ENCODE measurements at places on chromosomes 11 and 22. TPM values are rescaled to one million over a fixed set of nuclear protein-coding genes. Genes with fewer than 3 reads are reported as not detected.

DNA sequence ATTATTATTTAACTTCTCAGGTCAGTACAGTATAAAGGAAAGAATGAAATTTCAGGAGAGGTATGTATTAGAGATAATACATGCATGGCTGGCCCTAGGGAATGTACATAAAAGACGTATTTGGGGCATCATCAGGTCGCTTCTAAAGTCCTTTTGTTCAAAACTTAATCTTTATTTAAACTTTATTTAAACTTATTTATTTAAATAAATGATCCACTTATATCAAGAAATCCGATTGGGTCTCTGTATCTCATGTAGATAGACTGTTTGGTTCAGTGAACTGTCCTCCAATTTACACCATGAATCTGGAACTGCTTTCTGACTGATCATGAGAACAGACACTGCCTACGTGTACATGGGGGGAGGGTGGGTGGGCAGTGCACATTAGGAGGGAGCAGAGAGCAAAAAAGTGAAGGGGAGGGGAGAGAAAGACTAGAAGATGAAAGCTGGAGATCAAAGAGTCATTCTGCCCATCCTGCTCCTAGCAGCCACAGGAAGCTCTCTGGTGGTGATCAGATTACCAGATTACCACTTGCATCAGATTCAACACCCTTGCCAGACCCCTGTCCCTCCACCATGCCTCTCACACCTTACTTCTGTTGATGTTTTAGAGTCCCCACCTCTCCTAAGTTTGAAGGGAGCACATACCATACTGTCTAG lies 92.1 kb upstream of the MTMR2 start:
- no peak overlapping the region for H3K4me3 ChIP-seq
- H3K27ac ChIP-seq: peak overlapping the region; percentile 82
- peaks cover 37% of the 10 kb centered on the region for H3K4me1 ChIP-seq
- no peaks in the 10 kb centered on the region for H3K36me3 ChIP-seq
- H3K27me3 ChIP-seq: no peaks in the 10 kb centered on the region

GRCh38 chr22:47996446-47996857 lies 1234.0 kb downstream of the TBC1D22A start:
- no peak overlapping the region for H3K27ac ChIP-seq
- no peaks in the 10 kb centered on the region for H3K27me3 ChIP-seq
- H3K4me3 ChIP-seq: no peak overlapping the region
- H3K4me1 ChIP-seq: no peaks in the 10 kb centered on the region
- DNase-seq: no peak
- H3K36me3 ChIP-seq: no peaks in the 10 kb centered on the region

DNA sequence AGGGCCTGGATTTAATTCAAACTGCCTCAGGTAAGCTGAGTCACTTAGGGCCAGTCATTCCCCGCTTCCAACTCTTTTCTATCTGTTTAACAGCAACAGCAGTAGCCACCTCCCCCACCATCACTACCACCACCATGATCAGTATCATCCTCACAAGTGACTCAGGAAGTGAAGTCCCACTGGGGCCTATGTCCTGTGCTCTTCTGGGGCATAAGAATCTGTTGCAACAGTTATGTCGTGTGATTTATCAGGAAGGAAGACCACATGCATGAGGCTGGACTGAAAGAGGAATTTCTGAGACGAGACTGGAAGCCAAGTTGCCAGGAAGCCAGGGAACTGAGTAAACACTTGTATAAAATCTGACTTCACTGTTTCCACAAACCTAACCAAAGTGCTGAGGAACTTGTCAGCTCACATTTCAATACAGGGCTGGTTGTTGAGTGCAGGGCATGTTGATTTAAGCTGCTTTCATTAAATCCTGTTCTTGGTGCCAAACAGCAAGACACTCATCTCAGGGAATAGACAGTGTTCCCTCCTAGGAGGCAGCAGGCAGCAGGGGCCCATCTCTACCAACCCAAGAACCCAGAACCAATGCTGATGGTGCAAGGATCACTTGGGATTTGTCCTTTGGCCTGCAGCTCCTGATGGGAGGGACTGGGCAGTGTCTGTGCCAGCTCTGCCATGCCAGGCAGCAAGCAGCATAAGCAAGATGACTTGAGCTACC lies 226.7 kb upstream of the NARS2 start:
- H3K4me1 ChIP-seq: no peaks in the 10 kb centered on the region
- no peaks in the 10 kb centered on the region for H3K27me3 ChIP-seq
- no peaks in the 10 kb centered on the region for H3K36me3 ChIP-seq
- no peak overlapping the region for H3K27ac ChIP-seq
- DNase-seq: no peak
- H3K4me3 ChIP-seq: no peak overlapping the region

DNA sequence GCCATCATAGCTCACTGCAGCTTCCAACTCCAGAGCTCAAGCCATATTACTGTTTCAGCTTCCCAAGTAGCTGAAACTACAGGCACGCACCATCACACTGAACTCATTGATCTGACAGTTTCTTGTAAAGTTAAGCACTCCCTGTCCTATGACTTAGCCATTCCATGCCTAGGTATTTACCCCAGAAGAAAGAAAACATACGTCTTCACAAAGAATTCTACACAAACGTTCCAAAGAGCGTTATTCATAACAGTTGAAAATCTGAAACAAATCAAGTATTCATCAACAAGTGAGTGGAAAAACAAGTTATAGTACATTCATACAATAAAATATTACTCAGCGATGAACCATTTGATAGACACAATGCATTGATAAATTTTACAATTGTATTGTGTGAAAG lies 7.8 kb upstream of the NLRP10 start:
- H3K4me1 ChIP-seq: no peaks in the 10 kb centered on the region
- H3K27me3 ChIP-seq: no peaks in the 10 kb centered on the region
- H3K36me3 ChIP-seq: no peaks in the 10 kb centered on the region
- no peak for DNase-seq

DNA sequence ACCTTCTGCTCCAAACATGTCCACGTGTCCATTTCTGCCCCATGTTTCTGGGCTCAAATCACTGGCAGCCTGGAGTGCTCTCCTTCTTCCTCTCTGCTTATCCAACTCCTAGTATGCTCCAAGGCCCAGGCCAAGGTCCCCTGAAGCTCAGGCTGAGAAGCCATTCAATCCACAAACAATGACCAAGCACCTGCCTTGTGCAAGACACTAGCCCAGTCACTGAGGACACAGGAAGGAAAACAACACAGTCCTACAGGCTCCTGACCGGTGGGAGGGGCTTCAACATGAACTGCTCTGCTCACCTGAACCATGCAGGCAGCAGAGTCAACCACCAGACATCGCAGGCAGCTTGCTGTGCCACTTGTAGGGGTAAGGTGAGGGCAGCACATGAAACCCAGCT lies 93.6 kb downstream of the RPL27A start:
- H3K27me3 ChIP-seq: no peaks in the 10 kb centered on the region
- no peaks in the 10 kb centered on the region for H3K36me3 ChIP-seq
- no peak overlapping the region for H3K4me3 ChIP-seq
- no peaks in the 10 kb centered on the region for H3K4me1 ChIP-seq
- no peak overlapping the region for H3K27ac ChIP-seq
- DNase-seq: no peak

GRCh38 chr11:78381865-78382264 lies 35.8 kb downstream of the GAB2 start:
- no peak for DNase-seq
- H3K4me3 ChIP-seq: no peak overlapping the region
- H3K27ac ChIP-seq: no peak overlapping the region
- no peaks in the 10 kb centered on the region for H3K36me3 ChIP-seq
- H3K27me3 ChIP-seq: no peaks in the 10 kb centered on the region

Gene OR5P2
- total RNA-seq: not detected

GRCh38 chr11:96254087-96254486 lies 88.9 kb downstream of the MAML2 start:
- H3K36me3 ChIP-seq: no peaks in the 10 kb centered on the region
- H3K27me3 ChIP-seq: no peaks in the 10 kb centered on the region
- peaks cover 47% of the 10 kb centered on the region for H3K4me1 ChIP-seq
- peak overlapping the region; percentile 26 for H3K27ac ChIP-seq
- DNase-seq: peak; percentile 26

Gene TMPRSS13
- 1.4 TPM for total RNA-seq

GRCh38 chr11:91272089-91272488 lies 952.5 kb upstream of the FAT3 start:
- H3K27me3 ChIP-seq: no peaks in the 10 kb centered on the region
- H3K4me3 ChIP-seq: no peak overlapping the region
- no peaks in the 10 kb centered on the region for H3K36me3 ChIP-seq
- no peak overlapping the region for H3K27ac ChIP-seq

Gene APOL4
- not detected for total RNA-seq

Gene DDTL
- 3.8 TPM for total RNA-seq

Gene ZNF214
- not detected for total RNA-seq

GRCh38 chr22:46545086-46545792 lies 7.8 kb upstream of the CELSR1 start:
- H3K27me3 ChIP-seq: peaks cover 16% of the 10 kb centered on the region
- H3K27ac ChIP-seq: no peak overlapping the region
- H3K36me3 ChIP-seq: no peaks in the 10 kb centered on the region
- H3K4me1 ChIP-seq: no peaks in the 10 kb centered on the region
- H3K4me3 ChIP-seq: no peak overlapping the region

Gene ANGPTL5
- not detected for total RNA-seq

DNA sequence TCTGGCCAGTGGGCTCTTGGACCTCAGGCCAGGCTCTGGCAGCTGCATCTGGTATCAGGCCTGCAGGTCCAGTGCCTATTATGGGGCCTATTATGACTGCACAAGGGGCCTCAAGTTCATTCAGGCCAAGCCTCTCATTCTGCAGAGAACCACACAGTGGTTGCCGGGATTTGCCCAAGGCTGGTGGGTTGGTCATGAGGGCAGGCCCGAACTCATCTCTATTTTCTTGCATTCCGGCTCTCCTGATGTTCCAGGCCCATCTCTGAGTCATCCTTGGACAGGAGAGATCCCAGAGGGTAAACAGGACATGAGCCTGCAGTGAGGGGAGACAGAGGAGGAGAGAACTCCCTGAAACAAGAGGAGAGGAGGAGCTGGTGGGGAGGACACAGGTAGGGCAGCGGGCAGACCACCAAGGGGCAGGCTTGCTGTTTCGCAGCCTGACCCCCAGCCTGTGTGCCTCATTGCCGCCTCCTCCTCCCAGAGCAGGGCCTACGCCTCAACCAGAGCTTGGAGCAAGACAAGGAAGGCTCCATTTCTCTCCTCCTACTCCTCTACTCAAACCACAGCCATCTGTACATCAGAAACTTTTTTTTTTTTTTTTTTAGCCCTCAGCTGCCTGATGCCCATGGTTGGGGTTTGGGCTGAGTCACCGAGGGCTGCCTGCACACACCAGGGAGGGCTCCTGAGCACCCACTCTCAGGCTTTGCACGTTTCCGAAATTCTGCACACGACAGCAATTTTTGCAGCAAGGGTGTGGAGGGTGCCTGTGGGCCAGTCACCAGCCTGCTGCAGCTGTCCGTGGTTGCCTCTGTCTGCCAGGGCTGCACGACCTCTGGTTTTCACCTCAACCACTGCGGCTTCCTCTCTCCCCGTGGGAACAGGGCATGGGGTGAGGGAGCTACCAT lies 12.7 kb upstream of the TREH start:
- no peaks in the 10 kb centered on the region for H3K27me3 ChIP-seq
- H3K36me3 ChIP-seq: no peaks in the 10 kb centered on the region
- H3K27ac ChIP-seq: peak overlapping the region; percentile 19
- peaks cover 82% of the 10 kb centered on the region for H3K4me1 ChIP-seq
- DNase-seq: peak; percentile 51

GRCh38 chr11:118921121-118921928 lies 4.4 kb downstream of the BCL9L start:
- peaks cover 31% of the 10 kb centered on the region for H3K36me3 ChIP-seq
- H3K4me3 ChIP-seq: peak overlapping the region; percentile 100
- peaks cover 78% of the 10 kb centered on the region for H3K4me1 ChIP-seq
- peak overlapping the region; percentile 80 for H3K27ac ChIP-seq
- H3K27me3 ChIP-seq: no peaks in the 10 kb centered on the region

DNA sequence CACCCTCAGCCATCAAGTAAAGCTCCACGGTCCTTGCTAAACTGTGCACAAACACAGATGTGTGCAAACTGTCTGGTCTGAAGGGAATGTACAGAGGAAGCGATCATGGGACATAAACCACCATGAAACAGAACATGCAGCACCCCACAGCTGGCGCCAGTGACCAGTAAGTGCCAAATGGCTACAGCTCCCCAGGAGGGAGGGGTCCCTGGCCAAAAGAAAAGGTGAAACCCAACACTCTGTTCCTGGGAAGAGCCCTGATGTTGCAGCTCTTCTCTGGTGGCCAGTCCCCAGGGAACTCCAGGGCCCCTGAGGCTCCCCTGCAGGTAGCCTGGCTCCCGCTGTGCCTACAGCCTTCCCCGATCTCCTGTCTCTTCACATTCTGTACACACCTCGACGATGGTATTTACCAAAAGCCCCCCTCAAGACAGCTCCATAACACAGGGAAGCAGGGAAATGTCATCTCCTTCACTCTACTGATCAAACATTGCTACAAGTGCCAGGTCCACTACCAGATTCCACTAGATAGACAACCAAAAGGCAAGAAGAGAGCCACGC lies 2.9 kb downstream of the DGCR6L start:
- peaks cover 18% of the 10 kb centered on the region for H3K36me3 ChIP-seq
- no peak overlapping the region for H3K27ac ChIP-seq
- DNase-seq: no peak
- H3K27me3 ChIP-seq: no peaks in the 10 kb centered on the region
- H3K4me1 ChIP-seq: peaks cover 48% of the 10 kb centered on the region

Gene OR4A16
- total RNA-seq: not detected

DNA sequence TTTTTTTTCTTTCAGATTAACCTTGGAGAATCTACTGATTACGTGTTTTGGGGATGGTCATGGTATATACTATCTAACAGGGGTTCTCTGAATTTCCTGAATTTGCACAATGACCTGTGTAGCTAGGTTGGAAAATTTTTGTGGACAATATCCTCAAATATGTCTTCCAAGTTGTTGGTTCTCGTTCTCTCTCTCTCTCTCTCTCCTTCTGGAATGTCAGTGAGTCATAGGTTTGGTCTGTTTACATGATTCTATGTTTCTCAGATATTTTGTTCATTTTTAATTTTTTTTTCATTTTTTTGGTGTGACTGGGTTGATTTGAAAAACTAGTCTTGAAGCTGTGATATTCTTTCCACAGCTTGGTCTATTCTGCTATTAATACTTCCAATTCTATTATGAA lies 604.0 kb upstream of the ANO3 start:
- H3K36me3 ChIP-seq: no peaks in the 10 kb centered on the region
- no peaks in the 10 kb centered on the region for H3K4me1 ChIP-seq
- H3K4me3 ChIP-seq: no peak overlapping the region
- DNase-seq: no peak

Gene OR56A1
- not detected for total RNA-seq

DNA sequence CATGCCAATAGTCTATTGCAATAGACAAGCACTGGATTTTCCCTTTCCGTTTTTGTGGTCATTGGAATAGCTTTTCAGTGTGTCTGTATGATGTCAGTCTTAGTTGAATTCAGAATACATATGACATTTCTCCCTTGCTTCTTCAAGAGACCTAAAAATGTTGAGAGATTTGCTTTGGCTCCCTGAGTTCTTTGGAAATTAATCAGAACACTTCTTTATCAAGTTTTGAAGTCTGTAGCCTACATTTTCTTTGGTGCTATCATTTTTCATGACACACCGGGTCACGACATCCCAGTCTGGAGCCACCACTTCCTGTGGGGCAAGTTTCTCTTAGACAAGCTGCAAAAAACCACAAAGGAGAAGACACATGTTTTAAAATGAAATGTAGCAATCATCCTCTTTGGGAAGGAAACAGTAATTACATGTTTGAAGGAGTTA lies 847.1 kb downstream of the OPCML start:
- no peaks in the 10 kb centered on the region for H3K27me3 ChIP-seq
- DNase-seq: peak; percentile 22
- H3K36me3 ChIP-seq: no peaks in the 10 kb centered on the region
- no peak overlapping the region for H3K27ac ChIP-seq

GRCh38 chr11:116990061-116990473 lies 108.2 kb downstream of the SIK3 start:
- no peak overlapping the region for H3K27ac ChIP-seq
- H3K4me1 ChIP-seq: peaks cover 35% of the 10 kb centered on the region
- H3K4me3 ChIP-seq: no peak overlapping the region
- no peaks in the 10 kb centered on the region for H3K27me3 ChIP-seq
- H3K36me3 ChIP-seq: no peaks in the 10 kb centered on the region

Gene OSBPL5
- 6.7 TPM for total RNA-seq
